Activated naive CD8-positive, alpha-beta T cell treated with anti-CD3 and anti-CD28 coated beads, Interleukin-2, amount 10 ng/mL, durations not matched to agents 7 days and 5 days (primary cell): ENCODE measurements at places on chromosomes 12 and 14. TPM values are rescaled to one million over a fixed set of nuclear protein-coding genes. Genes with fewer than 3 reads are reported as not detected.

USP5 gene
- 95.4 TPM for total RNA-seq

ERH gene
- total RNA-seq: 233 TPM

HSPA2 gene
- total RNA-seq: 3.3 TPM

AP1G2 gene
- 335 TPM for total RNA-seq

CLEC1A gene
- total RNA-seq: not detected

AGAP2 gene
- total RNA-seq: 68.3 TPM

MYBPC1 gene
- total RNA-seq: not detected

SLC8A3 gene
- total RNA-seq: 0.11 TPM

PRH2 gene
- total RNA-seq: not detected

KLHDC1 gene
- total RNA-seq: 4.6 TPM

CCDC196 gene
- total RNA-seq: not detected

PROX2 gene
- total RNA-seq: 0.69 TPM

BICDL1 gene
- 100 TPM for total RNA-seq

TCL1A gene
- total RNA-seq: 0.75 TPM

CISTR gene
- total RNA-seq: not detected

PITPNM2 gene
- 18.1 TPM for total RNA-seq

GLS2 gene
- total RNA-seq: 5.2 TPM

LGR5 gene
- total RNA-seq: not detected

EP400 gene
- total RNA-seq: 70.2 TPM

GDF3 gene
- not detected for total RNA-seq

CHFR gene
- total RNA-seq: 93.6 TPM

RNASE12 gene
- total RNA-seq: not detected

GLTP gene
- total RNA-seq: 20.2 TPM

CFAP251 gene
- total RNA-seq: 1.4 TPM

DIO3 gene
- total RNA-seq: not detected

KRT71 gene
- not detected for total RNA-seq

GLIPR1 gene
- 63.3 TPM for total RNA-seq

KLHL33 gene
- total RNA-seq: 3.4 TPM

STAB2 gene
- total RNA-seq: not detected

LRP1 gene
- 4.9 TPM for total RNA-seq

OR6C1 gene
- not detected for total RNA-seq

METTL3 gene
- 90.9 TPM for total RNA-seq

OR4L1 gene
- not detected for total RNA-seq

ITGA7 gene
- 4.1 TPM for total RNA-seq

TMEM30B gene
- 1.4 TPM for total RNA-seq

TOMM20L gene
- total RNA-seq: not detected

APOF gene
- not detected for total RNA-seq

BLOC1S1 gene
- total RNA-seq: 135 TPM

TAS2R8 gene
- total RNA-seq: not detected

GPATCH2L gene
- total RNA-seq: 61.6 TPM

KRT77 gene
- total RNA-seq: not detected
